Activated naive CD8-positive, alpha-beta T cell treated with anti-CD3 and anti-CD28 coated beads for 36 hours (primary cell): ENCODE measurements at places on chromosomes 6 and 20. TPM values are rescaled to one million over a fixed set of nuclear protein-coding genes. Genes with fewer than 3 reads are reported as not detected.

DNA sequence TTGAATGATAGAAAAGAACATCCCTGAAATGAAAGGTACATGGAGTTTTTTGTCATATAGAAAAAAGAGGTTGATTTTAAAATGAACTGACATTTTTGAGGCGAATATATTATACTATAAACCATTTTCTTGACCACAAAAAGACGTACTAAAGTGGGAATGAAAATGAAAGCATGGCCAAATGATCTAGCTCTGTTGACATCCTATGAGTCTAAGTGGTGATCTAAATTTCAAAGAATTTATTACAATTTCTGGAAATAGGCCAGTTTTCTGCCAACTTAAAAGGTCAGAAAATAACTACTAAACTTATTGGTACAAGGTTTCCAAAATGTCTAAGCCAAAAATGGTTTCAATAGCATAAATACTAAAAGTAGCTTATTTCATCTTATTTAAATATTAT is 536.8 kb downstream of the EYS start:
- H3K27me3 ChIP-seq: no peaks in the 10 kb centered on the region
- H3K4me1 ChIP-seq: no peaks in the 10 kb centered on the region
- H3K4me3 ChIP-seq: no peak overlapping the region

DNA sequence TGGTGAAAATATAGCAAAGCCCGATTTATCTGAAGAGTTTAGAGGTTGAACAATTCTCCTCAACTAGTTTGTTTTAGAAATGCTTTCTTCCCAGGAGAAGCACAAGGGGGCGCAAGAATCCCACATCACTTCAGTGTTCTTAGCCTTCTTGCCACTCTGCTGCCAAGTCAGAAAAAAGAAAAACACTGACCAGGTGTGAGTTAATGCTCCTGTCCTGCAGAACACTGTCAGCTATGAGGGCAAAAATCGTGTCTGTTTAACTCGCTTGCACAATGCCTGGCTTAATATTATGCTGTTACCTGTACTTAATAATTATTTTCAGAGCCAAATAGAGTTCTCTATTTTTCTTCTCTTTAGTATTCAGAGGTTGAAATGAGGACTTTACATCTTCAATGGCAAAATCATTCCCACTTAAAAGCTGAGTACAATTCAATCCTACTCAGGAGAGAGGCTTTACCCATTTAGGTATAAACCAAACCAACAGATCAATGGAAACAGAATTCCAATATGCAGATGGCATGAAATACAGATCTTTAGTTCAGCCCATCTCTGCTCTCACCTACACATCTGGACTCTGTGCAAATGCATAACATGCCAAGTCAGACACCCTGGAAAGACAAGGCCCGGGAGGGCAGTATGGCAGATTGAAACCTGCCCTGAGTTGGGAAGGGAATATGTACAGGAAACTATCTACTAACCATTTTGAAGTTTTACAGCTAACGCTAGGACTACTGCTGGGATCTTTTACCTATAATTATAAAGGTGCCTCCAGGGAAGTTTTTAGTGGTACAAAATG is 71.4 kb upstream of the TULP1 start:
- no peak overlapping the region for H3K4me3 ChIP-seq
- DNase-seq: peak; percentile 57
- no peaks in the 10 kb centered on the region for H3K27me3 ChIP-seq
- peaks cover 55% of the 10 kb centered on the region for H3K4me1 ChIP-seq
- H3K27ac ChIP-seq: peak overlapping the region; percentile 35

DNA sequence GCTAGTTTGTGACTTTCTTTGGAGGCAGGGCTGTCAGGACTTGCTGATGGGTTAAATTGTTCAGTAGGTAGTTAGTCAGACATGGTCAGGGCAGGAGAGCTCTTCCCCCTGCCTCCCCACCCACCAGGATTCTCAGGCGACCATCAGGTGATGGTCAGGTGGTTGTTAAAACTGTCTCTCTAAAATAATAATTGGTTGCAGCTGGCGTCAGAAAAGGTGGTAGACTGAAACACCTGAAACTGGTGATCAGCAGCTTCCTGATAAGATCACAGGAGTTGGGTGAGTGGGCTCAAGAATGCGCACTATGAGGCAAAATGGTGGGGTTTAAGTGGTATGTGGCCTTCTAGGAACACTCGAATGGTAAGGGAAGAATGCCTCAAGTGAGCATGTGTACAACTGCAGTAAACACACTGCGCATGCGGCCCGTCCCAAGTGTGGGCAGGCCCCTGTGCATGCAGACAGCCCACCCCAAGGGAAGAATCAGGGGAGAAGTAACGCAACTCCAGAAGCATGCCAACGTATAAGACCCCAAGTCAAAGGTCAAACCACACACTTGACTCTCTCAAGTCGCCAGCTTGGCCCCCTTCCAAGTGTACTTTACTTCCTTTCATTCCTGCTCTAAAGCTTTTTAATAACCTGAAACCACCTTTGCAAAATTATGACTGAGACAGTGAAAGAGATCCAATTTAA is 7.9 kb upstream of the BLCAP start:
- no peak overlapping the region for H3K27ac ChIP-seq
- no peak for DNase-seq
- H3K4me1 ChIP-seq: peaks cover 12% of the 10 kb centered on the region
- H3K36me3 ChIP-seq: no peaks in the 10 kb centered on the region
- H3K27me3 ChIP-seq: peaks cover 17% of the 10 kb centered on the region

GRCh38 chr6:50966532-50966931 is 147.9 kb downstream of the TFAP2B start:
- H3K36me3 ChIP-seq: no peaks in the 10 kb centered on the region
- H3K4me3 ChIP-seq: no peak overlapping the region
- no peak for DNase-seq
- H3K27ac ChIP-seq: no peak overlapping the region
- no peaks in the 10 kb centered on the region for H3K4me1 ChIP-seq

DNA sequence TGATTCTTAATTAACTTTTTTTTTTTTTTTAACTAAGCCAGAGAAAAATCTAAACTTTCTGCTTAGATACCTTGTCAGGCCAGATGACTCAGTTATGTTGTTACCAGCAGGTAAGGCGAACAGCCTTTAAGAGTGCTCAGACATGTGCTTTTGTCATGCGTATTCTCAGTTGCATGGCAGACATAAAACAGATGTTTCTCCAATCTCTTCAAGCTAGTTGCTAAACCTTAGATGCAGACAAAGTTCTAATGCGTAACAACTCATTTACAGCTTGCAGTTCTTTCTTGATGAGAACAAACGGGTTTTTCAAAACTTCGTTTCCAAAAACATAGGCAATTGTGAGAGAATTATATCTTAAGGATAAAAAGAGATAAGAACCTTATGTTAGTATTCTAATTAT is 49.6 kb upstream of the GFRAL start:
- DNase-seq: no peak
- no peak overlapping the region for H3K4me3 ChIP-seq
- H3K36me3 ChIP-seq: no peaks in the 10 kb centered on the region
- H3K27me3 ChIP-seq: no peaks in the 10 kb centered on the region
- no peaks in the 10 kb centered on the region for H3K4me1 ChIP-seq

- H3K4me3 ChIP-seq: peak overlapping the region; percentile 67
- DNase-seq: peak; percentile 76
- peaks cover 4% of the 10 kb centered on the region for H3K27me3 ChIP-seq
- peaks cover 52% of the 10 kb centered on the region for H3K4me1 ChIP-seq
These were observed 38.7 kb downstream of the GNAS start for GRCh38 chr20:58891086-58891717.

DNA sequence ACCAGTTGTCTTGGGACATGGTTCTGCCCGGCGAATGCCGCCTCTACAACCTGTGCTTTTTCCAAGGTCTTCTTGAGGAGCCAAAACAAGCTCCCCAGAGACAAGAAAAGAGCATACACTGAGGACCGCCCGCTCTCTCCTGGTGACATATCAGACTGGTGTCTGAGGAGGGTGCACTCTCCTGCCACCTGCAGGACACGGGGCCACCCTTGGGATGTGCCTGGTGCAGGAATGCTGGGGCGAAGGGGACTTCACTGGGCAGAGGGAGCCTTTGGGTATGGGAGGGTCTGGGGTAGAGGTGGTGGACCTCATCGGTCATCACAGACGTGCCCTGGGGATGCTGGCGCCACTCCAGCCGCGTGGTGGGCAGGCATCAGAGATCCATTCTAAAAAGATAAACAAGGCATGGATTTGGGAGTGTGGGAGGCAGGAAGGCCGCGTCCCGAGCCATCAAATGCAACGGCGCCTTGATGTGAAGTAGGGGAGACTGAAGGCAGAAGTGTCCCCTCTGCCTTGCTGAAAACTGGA is 163.3 kb downstream of the CD83 start:
- no peak overlapping the region for H3K4me3 ChIP-seq
- H3K36me3 ChIP-seq: no peaks in the 10 kb centered on the region
- DNase-seq: no peak
- peaks cover 25% of the 10 kb centered on the region for H3K4me1 ChIP-seq
- H3K27ac ChIP-seq: no peak overlapping the region

DNA sequence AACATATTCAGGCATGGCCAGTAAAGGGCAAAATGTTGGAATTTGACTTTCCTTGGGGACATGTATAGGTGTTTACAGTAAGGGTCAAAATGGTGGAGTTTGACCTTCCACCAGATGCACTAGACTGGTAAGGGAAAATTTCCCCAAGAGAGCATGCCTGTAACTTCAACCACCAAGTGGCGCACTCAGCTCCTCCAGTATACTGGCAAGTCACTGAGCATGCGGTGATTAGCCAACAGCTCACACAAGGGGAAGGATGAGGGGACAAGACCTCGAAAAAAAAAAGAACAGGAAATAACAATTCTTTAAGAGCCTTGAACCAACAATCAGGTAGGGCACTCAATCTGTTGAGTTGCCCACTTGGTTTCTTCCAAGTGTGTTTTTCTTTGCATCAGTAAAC is 140.9 kb downstream of the EYS start:
- H3K27me3 ChIP-seq: no peaks in the 10 kb centered on the region
- H3K27ac ChIP-seq: no peak overlapping the region
- H3K4me1 ChIP-seq: no peaks in the 10 kb centered on the region
- no peaks in the 10 kb centered on the region for H3K36me3 ChIP-seq
- no peak overlapping the region for H3K4me3 ChIP-seq

DNA sequence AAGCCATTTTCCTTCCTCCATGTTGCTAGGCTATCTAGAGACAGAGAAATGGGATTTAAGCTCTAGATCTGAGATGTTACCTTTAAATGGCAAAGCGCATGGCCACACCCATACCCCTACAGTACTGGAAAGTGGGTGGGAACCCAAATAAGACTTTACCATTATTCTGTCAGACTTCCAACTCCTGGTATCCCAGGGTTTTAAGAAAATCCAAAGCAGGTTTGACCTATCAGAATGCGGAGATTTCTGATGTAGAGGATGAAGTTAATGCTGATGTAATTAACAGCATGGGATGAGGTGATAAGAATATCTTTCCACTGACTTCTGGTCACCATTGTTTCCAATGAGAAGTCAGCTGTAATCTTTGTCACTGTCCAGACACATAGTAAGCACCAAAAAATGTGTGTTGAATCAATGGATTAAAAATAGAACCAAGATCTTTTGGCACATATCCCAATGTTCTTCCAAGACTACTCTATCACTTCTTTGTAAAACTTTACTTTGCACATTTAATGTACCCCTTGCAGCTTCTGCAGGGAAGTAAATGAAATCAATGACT is 140.8 kb upstream of the INSM1 start:
- H3K27me3 ChIP-seq: peaks cover 13% of the 10 kb centered on the region
- DNase-seq: no peak
- H3K27ac ChIP-seq: no peak overlapping the region
- H3K4me1 ChIP-seq: no peaks in the 10 kb centered on the region
- H3K4me3 ChIP-seq: no peak overlapping the region

GRCh38 chr6:164107297-164107995 is 692.9 kb downstream of the QKI start:
- H3K27me3 ChIP-seq: peaks cover 36% of the 10 kb centered on the region
- no peaks in the 10 kb centered on the region for H3K36me3 ChIP-seq
- no peak for DNase-seq
- H3K4me1 ChIP-seq: peaks cover 2% of the 10 kb centered on the region
- H3K4me3 ChIP-seq: no peak overlapping the region
- no peak overlapping the region for H3K27ac ChIP-seq

- no peaks in the 10 kb centered on the region for H3K4me1 ChIP-seq
- no peak overlapping the region for H3K4me3 ChIP-seq
- H3K36me3 ChIP-seq: no peaks in the 10 kb centered on the region
- H3K27me3 ChIP-seq: no peaks in the 10 kb centered on the region
- no peak for DNase-seq
- H3K27ac ChIP-seq: no peak overlapping the region
These were observed 425.2 kb upstream of the OPRM1 start for GRCh38 chr6:153613719-153614455.

The GGTLC1 gene
- not detected for total RNA-seq

The TFAP2D gene
- not detected for total RNA-seq

The SLC32A1 gene
- total RNA-seq: not detected

The HLA-DRB5 gene
- 0.28 TPM for total RNA-seq

The GSTA1 gene
- total RNA-seq: not detected
